Suppressor macrophage (primary cell): ENCODE measurements at places on chromosomes 6 and 20.

GRCh38 chr20:57577679-57578475 is 17.0 kb downstream of the PCK1 start:
- no peak for DNase-seq

DNA sequence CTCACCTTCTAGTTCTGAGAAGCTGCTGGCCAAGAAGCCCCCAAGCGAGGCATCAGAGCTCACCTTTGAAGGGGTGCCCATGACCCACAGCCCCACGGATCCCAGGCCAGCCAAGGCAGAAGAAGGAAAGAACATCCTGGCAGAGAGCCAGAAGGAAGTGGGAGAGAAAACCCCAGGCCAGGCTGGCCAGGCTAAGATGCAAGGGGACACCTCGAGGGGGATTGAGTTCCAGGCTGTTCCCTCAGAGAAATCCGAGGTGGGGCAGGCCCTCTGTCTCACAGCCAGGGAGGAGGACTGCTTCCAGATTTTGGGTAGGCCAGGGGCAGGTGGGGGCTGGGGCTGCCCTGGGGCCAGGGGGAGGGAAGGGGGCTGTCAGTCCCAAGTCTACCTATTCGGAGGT is 2.3 kb downstream of the MYLK2 start:
- peak; percentile 39 for DNase-seq

DNA sequence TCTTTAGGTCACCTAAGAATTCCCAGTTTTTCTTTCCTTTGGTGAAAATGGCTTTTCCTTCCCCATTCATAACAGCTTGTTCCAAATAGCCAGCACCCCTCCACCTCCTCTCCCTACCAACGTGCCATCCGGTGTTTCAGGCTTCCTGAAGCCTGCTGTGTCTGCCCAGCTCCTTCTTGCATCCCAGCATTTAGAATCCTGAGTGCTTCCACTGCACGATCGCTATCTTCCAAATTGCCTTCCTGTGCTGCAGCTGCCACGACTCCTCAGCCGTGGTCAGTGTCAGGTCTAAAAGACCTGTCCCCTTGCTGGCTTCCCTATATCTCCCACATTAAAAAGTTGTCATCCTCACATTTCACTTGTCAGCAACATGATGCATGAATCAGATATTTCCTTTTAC is 550.3 kb upstream of the JARID2 start:
- DNase-seq = no peak

DNA sequence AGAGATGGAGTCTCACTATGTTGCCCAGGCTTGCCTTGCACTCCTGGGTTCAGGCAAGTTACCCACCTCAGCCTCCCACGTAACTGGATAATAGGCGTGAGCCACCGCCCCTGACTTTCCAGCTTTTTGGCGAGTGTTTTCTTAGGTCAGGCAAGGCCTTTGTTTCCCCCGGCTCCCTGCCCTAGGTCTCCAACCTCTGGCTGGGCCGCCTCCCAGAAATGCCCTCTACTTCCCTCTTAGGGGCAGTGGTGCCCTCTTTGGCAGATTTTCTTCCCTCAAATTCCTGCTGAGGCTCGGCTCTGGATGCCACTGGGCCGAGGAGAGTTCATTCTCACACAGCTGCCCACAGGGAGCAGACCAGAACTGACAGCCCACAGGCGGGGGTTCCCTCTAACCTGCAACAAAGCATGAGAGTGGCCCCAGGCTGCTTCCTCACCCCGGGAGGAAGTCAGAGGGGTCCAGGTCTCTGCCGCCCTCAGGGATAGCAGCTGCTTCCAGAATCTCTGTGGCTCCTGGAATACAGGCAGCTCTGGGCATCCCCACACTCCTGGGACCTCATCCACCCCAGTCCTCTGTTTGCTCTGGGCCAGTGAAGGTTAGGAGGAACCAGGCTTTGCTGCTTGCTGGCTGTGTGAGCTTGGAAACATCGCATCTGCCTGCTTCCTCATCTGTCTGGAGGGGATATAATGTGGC is 56.5 kb downstream of the TCP11 start:
- DNase-seq = no peak

- no peak for DNase-seq
These were observed 116.4 kb upstream of the THBS2 start for GRCh38 chr6:169370054-169370453.

- DNase-seq = no peak
These were observed 189.8 kb downstream of the FOXA2 start for GRCh38 chr20:22394583-22394982.

GRCh38 chr6:32129297-32130088 is 595 bp downstream of the FKBPL start:
- no peak for DNase-seq

GRCh38 chr6:91691449-91691848 is 1104.6 kb upstream of the MAP3K7 start:
- no peak for DNase-seq

- DNase-seq = no peak
These were observed 50.4 kb upstream of the APCDD1L start for GRCh38 chr20:58565461-58566175.

DNA sequence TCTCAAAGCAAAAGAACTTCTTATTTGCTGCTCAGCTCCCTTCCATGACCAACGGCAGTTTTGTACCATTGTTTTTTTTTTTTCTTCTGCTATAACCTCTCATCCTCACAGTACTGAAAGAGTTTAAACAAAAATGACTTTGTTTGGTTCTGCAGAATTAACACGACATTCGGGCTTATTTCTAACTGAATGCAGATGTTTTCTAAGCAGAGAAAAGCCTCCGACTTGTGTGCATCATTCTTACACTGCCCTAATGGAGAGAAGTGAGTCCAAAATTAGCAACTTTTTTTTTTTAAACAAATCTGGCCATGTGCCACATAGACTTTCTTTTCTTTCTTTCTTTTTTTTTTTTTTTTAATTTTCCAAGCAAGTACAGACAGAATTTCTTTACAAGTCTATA is 382.7 kb downstream of the HDGFL1 start:
- DNase-seq = no peak

GRCh38 chr6:142482249-142482648 is 180.4 kb downstream of the ADGRG6 start:
- peak; percentile 59 for DNase-seq

- DNase-seq = no peak
These were observed 73.4 kb upstream of the FRMD1 start for GRCh38 chr6:168152306-168152963.

DNA sequence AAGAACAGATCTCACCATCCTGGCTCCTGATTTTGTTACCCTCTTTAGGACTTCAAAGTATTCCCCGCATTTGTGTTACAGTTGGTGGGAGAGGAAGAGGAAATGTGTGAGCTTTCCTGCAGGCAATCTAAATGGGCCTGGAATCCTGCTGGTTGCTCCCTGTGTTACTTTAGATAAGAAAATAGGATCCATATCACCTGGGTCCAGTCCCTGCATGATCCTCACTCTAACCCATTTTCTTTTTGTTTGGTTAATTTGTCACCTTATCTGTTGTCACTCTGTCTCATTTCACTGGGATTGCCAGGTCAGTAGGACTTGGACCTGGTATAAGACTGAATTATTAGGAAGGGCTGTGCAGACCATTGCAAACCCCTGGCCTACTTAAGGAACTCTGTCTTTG is 175.9 kb upstream of the GJE1 start:
- DNase-seq = no peak

DNA sequence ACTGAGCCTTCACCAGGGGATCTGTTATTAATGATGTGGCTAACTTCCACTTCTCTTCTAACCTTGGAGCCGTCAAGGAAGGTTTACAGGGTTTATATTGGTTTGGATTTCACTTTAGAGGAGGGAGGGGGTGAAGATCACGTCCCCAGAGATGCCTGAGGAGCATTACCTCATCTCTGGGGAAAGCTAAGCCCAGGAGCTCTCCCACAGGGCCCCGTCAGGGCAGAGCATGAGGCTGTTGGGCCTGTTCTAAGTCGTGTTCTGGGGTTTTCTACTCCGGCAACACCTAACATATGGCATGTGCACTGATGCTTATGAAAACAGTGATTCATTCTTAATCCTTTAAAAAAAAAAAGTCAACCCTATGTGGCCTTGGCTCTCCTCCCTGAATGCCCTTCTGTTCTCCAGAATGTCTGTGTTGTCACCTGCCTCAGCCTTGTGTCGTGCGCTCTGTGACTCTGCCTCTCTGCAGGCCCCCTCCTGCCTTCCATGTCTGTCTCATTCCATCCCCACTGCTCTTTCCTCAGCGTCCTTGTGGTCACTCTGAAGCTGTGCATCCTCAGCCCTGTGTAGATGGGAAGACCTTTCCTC is 97.4 kb upstream of the JARID2 start:
- DNase-seq = no peak

GRCh38 chr6:143877584-143878271 is 13.5 kb downstream of the ZC2HC1B start:
- no peak for DNase-seq

GRCh38 chr6:90218959-90219208 is 77.8 kb downstream of the BACH2 start:
- no peak for DNase-seq

GRCh38 chr20:50186151-50186885 is 4.3 kb upstream of the CEBPB start:
- DNase-seq = peak; percentile 92

- no peak for DNase-seq
These were observed 88.6 kb downstream of the SIM1 start for GRCh38 chr6:100376103-100376502.

DNA sequence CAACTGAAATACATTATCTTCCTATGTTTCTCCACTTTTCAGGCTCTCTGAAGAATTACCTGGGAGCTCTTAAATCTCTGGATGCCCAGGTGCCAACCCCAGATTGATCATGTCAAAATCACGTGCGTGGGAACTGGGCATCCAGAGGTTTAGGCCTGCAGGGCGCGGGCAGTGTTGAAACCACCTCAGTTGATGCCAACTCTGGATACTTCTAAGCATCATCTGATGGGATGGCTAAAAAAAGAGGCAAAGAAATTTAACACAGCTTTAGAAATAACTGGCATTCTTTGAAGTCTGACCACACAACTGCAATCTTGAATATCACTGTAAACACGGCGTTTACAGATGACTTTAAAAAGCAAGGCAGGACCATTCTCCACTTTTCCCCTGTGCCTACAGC is 41.9 kb downstream of the PTGIS start:
- no peak for DNase-seq

DNA sequence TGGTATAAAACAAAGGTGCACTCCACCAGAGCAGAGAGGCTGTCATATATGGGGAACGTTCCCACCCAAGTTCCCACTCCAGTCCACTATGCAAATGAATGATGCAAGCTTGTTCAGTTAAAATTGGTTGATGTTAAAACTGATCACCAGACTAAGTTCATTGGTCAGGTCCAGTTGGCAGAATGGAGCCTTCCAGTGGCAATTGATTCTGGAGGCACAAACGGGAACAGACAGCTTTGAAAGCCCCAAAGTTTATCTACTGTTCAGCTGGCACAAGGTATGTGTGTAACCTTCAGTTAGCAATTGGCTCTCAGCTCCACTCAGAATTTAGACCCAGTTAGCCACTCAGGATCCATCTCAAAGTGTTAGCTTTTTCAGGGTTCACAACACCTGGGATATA is 119.4 kb upstream of the CEP85L start:
- DNase-seq = no peak

- DNase-seq = peak; percentile 48
These were observed 72.3 kb downstream of the OR2B2 start for GRCh38 chr6:27839626-27840475.

- no peak for DNase-seq
These were observed 101.5 kb downstream of the RWDD2A start for GRCh38 chr6:83294676-83295075.

DNA sequence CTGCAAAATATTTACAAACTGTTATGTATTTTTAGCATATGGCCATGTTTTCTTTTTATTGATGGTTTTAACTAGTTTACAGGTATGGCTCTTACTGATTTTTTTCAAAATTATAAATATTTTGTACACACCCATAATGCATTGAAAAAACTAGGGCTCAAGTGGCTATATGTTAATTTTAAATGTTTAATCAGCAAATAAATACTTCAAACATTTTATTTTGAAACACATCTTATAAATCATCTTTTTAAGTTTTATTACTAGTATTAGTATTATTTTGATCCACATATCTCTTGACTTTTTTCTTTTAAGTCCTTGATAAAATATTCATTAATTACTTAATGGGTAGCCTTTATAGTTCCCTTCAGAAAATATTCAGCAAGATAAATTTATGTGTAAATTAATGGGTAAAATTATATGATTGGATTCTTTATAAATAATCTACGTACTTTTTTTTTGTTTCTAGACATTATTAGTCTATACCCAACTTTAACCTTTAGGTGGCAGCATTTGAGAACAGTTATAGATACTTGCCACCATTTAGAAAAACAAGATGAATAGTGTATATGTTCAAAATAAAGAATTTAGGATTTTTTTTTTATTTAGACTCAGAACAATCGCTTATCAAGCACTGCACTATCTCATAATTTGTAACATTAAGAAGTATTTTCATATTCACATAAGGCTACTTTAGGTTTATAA is 241.9 kb downstream of the ADGRB3 start:
- DNase-seq = peak; percentile 37

GRCh38 chr20:23295934-23296333 is 54.7 kb upstream of the NXT1 start:
- no peak for DNase-seq

GRCh38 chr6:46138281-46138680 is 8.5 kb downstream of the ENPP4 start:
- DNase-seq = no peak

- DNase-seq = no peak
These were observed 9.9 kb upstream of the ZNF311 start for GRCh38 chr6:29014729-29015608.

- no peak for DNase-seq
These were observed 109.0 kb downstream of the SULF2 start for GRCh38 chr20:47676219-47676721.

- no peak for DNase-seq
These were observed 3.9 kb downstream of the LSM14B start for GRCh38 chr20:62126141-62126540.

DNA sequence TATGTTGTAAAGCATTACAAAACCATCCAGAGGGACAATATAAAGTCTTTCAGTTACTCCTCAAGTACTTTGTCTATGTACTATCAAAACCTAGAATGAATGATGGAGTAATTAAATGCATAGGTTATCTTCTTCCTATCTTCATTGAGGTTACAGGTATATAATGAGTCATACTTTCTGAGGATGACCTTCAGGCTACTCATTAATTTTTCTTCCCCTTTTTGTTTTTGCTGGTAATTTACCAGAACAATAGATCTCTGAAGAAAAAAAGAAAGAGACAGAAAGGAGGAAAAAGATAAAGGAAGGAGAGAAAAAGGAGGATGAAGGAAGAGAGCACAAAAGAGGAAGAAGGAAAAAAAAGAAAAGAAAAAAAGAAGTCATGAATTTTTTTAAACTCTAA is 398.4 kb downstream of the TBC1D32 start:
- no peak for DNase-seq
